ENCODE measurements at places on chromosomes 11 and 22.

- no peak for DNase-seq
These were observed 14.1 kb downstream of the SPATA19 start for GRCh38 chr11:133830931-133831907.

DNA sequence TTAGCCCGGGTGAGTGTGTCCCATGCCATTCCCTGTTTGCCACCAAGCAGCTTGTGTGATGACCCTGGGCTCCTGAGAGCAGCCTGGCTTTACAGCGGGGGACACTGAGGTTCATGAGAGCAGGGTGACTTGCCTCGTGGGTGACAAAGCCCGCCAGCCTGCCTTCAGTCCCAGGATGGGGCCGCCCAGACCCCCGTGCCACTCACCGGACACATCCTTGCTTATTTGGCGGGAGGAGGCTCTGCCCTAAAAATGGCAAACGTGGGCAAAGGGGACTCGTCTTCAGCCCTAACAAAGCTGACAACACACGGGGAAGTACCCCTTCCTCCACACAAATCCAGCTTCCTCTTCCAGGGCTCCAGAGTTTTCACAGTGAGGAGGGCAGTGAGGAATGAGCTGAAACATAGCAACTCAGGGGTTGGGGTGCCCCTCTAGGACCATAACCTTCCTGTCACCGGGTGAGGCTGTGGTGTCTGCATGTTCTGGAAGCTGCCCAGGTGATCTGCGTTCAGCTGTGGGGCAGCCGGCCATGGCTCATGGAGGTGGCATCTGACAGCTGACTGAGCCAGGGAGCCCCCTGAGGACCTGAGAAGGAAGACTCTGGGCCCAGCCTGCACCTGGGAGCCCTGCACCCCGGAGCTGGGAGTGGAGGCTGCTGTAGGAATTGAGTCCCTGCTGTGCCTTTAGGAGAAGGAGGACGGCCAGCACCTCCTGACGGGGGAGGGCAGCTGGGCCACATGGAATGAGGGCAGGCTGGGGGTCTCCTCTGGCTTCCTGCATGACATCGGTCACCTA, 16.7 kb downstream of the RIBC2 start:
- no peak for DNase-seq

GRCh38 chr22:49301398-49302149, 526.1 kb downstream of the BRD1 start:
- no peak for DNase-seq

DNA sequence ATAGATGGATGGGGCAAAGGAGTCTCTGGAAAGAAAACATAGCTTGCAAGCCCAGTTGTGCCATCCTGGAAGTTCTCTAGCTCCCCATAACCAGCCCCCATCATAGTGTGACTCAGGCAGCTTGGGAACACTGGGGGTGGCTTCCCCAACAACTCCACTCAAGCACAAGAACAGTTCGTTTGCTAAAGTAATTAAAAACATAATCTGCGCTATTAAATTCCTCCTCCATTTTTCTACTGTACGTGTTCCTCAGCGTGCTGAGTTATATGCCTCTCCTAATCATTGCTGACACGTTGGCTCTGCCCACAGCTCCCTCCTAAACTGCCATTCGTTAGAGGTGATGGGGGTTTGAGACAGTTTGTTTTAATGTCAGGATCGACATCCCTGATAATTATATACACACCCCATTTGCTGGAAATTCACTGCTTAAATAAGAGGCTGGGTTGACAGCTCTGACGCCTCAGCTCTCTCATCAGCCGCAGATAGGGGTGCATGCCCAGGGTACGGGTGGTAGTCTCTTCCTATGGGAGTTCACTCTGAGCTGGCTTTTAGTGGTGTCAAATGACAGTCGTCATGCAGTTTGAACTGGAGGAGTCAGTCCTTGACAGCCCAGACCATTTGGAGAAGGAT, 59.5 kb upstream of the SEZ6L start:
- no peak for DNase-seq

- no peak for DNase-seq
These were observed 14.3 kb upstream of the MUC2 start for GRCh38 chr11:1060410-1060809.

GRCh38 chr11:63747011-63747410, 21.6 kb downstream of the ZFTA start:
- DNase-seq, result no peak

- no peak for DNase-seq
These were observed 15.8 kb downstream of the P2RY2 start for GRCh38 chr11:73233692-73234470.

GRCh38 chr11:33735271-33736147, 714 bp downstream of the CD59 start:
- no peak for DNase-seq

DNA sequence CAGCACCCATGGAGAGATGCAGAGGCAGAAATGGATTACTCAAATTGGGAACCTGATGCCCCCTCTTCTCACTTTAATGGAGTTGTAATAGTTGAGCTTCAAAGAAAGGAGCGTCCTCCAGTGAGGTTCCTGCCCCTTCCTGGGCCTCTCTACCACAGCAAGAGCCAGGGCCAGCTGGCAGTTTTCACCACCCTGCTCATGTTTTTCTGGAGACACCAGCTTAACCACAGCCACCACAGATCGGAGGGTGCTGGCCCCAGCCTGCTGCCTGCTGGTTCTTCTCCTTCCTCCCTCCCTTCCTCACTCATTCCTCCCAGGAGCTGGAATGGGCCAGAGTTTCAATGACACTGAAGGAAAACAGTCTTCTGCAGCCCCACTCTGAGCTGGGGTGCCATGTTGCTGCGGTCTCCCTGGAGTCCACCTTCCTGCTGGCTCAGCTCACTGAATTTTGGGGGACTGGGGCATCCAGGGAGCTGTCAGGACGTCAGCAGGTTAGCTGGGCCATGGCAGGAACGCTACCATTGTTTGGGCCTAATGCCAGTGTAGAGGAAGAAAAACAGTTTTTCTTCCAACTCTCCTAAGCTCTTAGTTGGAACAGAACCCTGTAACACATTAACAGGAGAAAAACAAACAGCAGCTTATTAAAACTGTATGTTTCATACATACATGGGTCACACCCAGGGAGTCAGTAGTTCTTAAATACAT, 57.7 kb downstream of the TRAF6 start:
- DNase-seq, result no peak
